Effector CD4-positive, alpha-beta T cell (primary cell): ENCODE measurements at places on chromosomes 12 and 14.

- DNase-seq = no peak
Measured at GRCh38 chr14:100573002-100573756, 14.0 kb downstream of the BEGAIN start.

- no peak for DNase-seq
Measured at GRCh38 chr14:61188978-61189808, 91.9 kb downstream of the TMEM30B start.

DNA sequence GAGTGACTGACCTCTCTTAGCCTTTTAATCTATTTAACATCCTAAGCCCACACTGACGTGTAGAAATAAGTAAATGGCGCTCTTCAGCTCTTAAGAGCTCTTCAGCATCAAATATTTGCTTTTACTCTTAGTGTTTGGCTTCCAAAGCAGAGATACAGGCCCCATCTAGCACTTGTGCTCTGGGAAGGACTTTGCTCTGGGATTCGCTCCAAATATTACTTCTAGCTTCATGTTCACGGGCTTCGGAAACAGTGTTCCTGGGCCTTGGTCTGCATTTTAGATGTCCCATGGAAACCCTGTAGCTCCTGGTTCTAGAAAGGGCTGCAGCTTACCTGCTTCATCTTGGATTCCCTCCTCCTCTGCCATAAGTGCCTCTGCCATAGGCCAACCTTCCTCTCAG is 2.7 kb upstream of the NKX2-8 start:
- no peak for DNase-seq

GRCh38 chr14:58177125-58177524 is 22.8 kb upstream of the ACTR10 start:
- no peak for DNase-seq

DNA sequence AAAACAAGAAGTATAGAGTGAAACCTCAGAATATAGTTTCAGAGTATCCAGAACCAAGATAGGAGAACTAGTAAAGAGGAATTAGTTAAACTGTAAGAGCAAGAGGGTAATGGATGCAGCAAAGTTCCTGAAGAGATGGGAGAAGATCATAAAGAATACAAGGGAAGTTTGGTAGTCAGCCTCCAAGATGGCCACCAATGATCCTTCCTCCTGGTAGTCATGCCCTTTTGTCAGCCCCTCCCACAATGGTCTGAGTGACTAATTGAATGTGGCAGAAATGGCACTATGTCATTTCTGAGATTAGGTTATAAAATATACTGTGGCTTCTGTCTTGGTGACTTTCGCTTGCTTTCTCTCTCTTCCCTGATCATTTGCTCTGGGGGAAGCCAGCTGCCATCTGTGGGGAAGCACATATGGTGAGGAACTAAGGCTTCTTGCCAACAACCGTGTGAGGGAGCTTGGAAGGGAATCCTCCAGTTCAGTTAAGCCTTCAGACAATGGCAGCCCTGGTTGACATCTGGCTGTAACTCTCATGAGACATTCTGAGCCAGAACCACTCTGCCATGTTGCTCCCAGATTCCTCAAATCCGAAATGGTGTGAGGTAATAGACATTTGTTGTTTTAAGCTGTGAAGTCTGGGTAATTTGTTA is 55.3 kb upstream of the AMN1 start:
- DNase-seq = no peak

- DNase-seq = no peak
Measured at GRCh38 chr14:31457665-31458659, 656 bp upstream of the DTD2 start.

DNA sequence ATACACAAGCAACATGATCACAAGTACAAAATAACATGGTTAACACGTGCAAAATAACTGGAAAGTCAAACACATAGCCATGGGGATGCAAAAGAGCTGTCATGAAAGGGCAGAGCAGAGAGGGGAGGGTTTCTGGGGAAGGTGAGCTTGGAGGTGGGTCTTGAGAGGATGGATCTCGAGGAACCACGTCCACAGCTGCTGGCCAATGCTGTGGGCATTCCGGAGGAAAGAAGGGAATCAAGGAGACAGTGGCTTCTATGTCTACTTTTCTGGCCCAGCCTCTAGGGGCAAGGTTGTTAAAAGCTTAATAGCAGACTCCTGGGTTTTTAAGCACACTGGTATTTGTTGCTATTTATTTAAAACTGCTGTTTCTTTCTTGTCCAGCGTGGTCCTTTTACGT is 8.4 kb upstream of the MYH7 start:
- no peak for DNase-seq

DNA sequence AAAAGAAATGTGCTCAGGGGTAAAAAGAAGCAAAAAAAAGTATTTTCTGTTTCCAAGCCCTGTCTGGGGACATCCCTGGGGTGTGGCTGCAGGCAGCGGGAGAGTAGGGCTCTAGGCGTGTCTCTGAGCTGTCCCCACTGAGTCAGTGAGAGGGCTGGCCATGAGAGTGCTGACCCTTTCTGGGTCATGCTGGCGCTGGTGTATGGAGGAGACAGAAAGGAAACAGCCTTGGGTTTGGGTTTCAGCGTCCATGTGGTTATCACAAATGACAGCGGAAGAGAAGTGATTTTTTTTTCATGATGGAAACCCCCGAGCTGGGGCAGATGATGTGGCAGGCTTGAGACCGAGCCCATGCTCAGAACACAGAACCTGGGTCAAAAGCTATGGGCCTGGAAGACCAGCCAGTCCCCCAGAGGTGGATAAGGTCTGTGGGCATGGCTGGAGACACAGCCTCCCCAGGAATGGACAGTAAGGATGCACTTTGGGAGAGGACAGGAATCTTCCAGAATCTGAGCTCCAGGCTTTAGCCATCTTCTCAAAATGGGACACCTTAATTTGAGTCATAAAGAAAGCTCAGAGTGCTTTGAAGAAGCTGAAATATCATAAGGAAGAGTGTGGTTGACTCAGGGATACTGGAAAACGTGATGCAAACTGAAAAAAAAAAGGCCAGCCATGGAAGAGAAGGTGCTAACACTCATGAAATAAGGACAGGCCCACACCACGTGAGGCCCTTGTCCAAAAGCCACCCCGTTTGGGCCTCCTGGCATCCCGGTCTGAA is 36.2 kb downstream of the SYNE3 start:
- DNase-seq = peak; percentile 42

DNA sequence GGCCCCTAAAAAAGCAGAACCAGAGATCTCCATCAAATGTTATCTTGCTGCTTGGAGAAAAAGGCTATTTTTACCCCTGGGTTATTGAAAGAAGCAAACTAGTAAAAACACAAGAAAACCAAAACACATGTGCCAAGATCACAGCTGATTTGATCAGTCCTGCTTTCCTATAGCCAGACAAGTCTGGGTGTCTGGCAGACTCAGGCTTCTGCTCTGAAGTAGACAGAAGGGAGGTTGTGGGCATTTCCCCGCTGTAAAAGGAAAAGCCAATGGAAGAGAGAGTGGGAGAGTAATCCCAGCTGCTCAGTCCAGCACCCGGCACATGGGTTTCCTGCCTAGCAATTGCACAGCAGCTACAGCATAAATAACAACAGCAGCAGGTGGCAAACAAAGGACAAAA is 177.9 kb downstream of the PHLDA1 start:
- no peak for DNase-seq

DNA sequence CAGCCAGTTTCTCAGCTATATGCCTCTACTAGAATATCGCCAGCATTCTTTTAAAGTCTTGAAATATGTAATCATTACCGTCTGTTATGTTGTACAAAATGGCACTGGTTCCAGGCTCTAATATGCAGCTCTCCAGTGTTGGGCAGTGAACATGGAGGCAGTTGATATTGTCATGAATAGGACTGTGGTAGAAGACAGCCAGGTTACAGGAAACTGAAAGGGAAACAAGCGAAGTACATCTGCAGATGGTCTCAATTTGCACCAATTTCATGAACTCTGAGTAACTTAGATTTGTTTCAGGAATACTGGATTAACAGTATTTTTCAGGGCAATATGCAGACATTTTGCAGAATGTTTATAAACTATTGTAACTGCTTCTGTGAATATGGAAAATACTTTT is 13.4 kb upstream of the KLHL42 start:
- DNase-seq = no peak

DNA sequence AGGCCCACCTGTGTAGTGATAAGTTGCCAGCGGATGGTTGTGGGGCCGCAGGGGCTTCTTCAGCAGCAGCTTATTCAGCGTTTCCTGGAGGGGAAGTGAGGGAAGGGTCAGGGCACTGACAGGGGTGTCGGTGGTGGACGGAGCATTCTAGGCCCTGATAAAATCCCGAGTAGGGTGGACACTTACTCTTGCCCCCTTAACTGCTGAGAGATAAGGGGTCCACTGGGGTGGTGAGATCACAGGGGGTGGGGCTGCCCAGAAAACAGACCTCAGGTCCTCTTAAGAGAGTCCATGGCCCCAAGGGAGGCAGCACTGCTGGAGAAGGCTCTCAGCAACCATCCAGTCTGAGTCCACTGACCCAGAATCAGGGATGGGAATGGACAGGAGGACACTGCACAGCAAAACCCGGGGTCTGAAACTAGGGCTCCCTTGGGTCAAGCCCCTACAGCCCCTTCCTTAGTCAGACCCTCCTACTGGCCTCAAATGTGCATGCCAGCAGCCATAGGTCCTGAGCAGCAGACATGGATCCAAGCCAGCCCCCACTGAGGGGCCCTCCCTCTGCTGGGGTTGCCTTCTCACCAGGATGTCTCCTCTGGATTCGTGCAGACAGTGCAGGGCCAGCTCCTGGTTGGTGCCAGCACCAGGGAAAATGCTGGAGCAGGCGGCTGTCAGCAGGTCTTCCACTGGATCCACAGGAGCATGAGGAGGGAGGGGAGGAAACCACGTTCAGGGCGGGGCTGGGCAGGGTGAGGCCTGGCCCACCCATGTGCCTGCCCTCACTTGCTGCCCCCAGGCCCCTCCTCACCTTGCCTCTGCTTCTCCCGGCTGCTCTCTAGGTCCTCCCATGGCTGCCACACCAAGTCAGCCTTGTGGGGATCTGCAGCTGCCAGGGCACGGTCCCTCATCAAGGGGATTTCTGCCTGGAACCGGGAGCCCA is 12.1 kb upstream of the PNMA1 start:
- DNase-seq = no peak
